ENCODE measurements at places on chromosomes 13 and 19.

DNA sequence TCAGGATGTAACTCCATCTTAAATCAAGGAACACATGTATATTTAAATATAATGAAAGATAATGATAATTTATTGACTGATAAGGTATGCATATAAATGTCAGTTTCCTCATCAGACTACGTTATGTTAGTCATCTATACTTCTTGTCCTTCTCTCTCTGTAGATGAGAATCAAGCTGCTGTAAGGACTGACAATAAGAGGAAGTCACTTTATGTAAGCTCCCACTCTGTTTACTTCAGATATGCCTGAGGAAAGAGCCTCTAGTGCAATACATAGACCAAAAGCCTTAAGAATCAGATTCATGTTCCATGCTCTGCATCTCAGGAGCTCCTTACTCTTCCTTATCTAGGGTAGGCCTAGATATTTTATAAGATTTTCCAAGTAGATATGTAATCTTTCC is 9.6 kb upstream of the SLITRK6 start:
- DNase-seq: no peak

DNA sequence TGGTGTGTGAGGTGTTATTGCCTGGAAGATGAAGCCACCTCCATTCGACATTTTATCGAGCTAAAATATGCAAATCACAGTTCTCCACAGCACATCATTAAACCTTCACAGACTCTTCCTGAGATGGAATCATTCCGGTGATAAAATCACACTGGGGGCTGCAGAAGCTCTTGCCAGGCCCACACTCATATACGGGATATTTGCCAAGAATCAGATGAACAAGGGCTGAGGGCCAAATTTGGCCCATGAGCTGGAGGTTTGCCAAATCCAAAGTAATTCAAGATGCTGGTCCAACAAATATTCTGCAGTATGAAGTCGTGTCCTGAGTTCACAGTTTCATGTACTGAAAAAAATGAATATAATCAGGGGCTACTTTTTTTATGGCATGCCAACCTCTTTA is 16.7 kb upstream of the RXFP2 start:
- no peak for DNase-seq

DNA sequence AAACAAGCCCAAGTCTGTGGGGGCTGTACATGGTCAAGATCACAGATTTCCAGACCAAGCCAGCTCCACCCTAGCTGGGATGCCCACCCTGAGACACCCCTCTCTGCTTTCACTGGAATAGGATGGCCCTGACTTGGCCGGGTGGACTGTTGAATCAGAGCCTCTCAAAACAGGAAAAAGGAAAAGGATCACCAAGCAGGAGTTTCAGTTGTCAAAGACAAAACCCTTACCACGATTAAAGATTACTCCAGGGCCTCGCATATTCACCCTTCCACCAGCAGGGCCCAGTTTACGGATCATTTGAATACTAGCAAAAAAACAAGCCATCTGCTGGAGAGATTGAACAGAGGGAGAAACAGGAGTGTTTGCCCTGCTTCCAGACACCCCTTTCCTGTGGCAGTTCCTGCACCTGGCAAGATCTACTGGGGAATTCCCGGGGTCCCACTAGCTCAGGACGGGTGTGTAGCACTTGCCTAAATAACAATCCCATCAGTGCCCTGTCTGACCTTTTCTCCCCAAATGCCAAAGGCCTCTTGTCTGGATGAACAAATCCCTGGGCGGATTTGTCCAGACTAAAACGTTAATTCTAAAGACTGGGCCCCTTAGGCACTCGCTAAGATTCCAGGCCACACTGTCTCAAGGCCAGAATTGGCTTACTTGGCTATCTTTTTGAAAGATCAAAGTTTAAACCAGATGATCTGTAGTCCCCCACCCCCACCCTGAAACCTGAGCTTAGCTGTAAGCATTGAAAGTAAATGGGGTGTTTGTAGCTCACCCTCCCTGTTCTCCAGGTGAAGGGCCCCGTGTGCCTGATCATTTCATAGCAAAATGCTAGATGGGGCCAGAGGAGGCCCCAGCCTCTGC is 38.4 kb downstream of the ACTN4 start:
- DNase-seq: no peak

GRCh38 chr19:17775991-17776803 is 18.7 kb upstream of the B3GNT3 start:
- DNase-seq: no peak

GRCh38 chr13:60242043-60242595 is 78.4 kb upstream of the DIAPH3 start:
- no peak for DNase-seq

GRCh38 chr19:30955112-30956104 is 393.8 kb downstream of the TSHZ3 start:
- no peak for DNase-seq

All from bone marrow (tissue), 2 donors.